Stomach (tissue), 19 donors: ENCODE measurements at places on chromosomes 12 and 14. TPM values are rescaled to one million over a fixed set of nuclear protein-coding genes. Genes with fewer than 3 reads are reported as not detected.
A peak's percentile ranks its signal among the peaks of the same experiment; 100 is the strongest.

KRT4 gene
- not detected for total RNA-seq

GPRC5D gene
- not detected for total RNA-seq

CLEC4A gene
- total RNA-seq: not detected

RNF41 gene
- 29.4 TPM for total RNA-seq

POLE2 gene
- total RNA-seq: 17.1 TPM

GRCh38 chr12:124624823-124625222 is 57.4 kb upstream of the NCOR2 start:
- no peak overlapping the region for H3K4me3 ChIP-seq
- DNase-seq: no peak
- H3K36me3 ChIP-seq: no peaks in the 10 kb centered on the region
- H3K27ac ChIP-seq: no peak overlapping the region
- H3K27me3 ChIP-seq: no peaks in the 10 kb centered on the region

- H3K27ac ChIP-seq: peak overlapping the region; percentile 80
- peaks cover 13% of the 10 kb centered on the region for H3K4me1 ChIP-seq
- H3K36me3 ChIP-seq: no peaks in the 10 kb centered on the region
Measured at GRCh38 chr12:2960390-2960956, 1.3 kb downstream of the TEAD4 start.

- H3K4me3 ChIP-seq: no peak overlapping the region
- no peak overlapping the region for H3K27ac ChIP-seq
- H3K27me3 ChIP-seq: no peaks in the 10 kb centered on the region
- DNase-seq: no peak
Measured at GRCh38 chr14:79438696-79439342, 772.5 kb downstream of the DIO2 start.

DNA sequence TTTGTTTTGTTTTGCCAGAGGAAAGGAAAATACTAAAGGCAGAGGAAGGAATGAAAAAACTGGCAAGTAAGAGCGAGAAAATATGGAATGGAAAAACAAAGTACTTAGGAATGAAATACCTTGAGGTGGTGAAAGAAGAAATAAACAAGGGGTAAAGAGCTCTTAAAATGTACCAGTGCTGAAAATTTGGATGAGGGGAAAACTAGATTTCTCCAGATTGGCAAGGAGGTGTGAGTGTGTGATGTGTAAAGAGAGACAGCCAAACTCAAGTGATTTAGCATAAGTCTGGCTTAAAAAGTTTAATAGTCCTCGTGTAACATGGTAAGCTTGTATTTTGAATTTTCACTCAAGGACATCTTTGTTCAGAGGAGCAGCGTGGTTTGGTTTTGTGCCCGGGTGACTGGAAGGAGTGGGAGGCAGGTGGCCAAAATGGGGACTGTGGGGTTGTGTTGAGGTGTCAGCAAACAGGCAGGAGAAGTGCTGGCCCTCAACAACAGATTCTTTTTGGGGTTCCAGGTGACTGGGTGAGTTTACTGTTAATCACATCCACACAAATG is 102.7 kb downstream of the DACT1 start:
- H3K4me1 ChIP-seq: no peaks in the 10 kb centered on the region
- no peaks in the 10 kb centered on the region for H3K27me3 ChIP-seq
- no peak overlapping the region for H3K27ac ChIP-seq
- no peak overlapping the region for H3K4me3 ChIP-seq
- DNase-seq: no peak

- H3K4me3 ChIP-seq: no peak overlapping the region
- no peaks in the 10 kb centered on the region for H3K36me3 ChIP-seq
- no peak overlapping the region for H3K27ac ChIP-seq
- DNase-seq: no peak
- no peaks in the 10 kb centered on the region for H3K27me3 ChIP-seq
- H3K4me1 ChIP-seq: no peaks in the 10 kb centered on the region
Measured at GRCh38 chr14:83470959-83471695, 1937.5 kb upstream of the SEL1L start.

LAG3 gene
- 2.3 TPM for total RNA-seq

DNA sequence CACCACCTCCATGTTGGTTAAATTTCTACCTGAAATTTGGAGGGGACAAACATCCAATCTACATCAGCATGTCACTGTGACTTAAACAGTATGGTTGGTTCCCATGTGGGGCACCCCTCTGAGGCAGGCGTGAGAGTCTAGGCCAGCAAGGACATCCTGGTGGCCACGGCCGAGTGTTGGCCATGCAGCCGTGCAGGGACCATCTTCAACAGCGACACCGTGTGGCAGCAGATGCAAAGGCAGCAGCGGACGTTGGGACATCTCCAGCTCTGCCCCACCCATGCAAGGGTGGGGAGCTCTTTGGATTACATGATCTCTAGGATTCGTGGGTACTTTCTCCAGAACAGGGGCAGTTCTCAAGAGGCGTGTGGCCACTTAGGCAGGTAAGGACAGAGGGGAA is 49.8 kb downstream of the NOC4L start:
- no peak overlapping the region for H3K4me3 ChIP-seq
- H3K27ac ChIP-seq: no peak overlapping the region
- no peaks in the 10 kb centered on the region for H3K36me3 ChIP-seq
- H3K4me1 ChIP-seq: peaks cover 15% of the 10 kb centered on the region
- H3K27me3 ChIP-seq: no peaks in the 10 kb centered on the region
- DNase-seq: no peak

GRCh38 chr12:79826267-79827128 is 108.4 kb downstream of the PPP1R12A start:
- no peak for DNase-seq
- H3K27ac ChIP-seq: no peak overlapping the region
- no peaks in the 10 kb centered on the region for H3K27me3 ChIP-seq
- H3K36me3 ChIP-seq: peaks cover 7% of the 10 kb centered on the region
- H3K4me3 ChIP-seq: no peak overlapping the region

DNA sequence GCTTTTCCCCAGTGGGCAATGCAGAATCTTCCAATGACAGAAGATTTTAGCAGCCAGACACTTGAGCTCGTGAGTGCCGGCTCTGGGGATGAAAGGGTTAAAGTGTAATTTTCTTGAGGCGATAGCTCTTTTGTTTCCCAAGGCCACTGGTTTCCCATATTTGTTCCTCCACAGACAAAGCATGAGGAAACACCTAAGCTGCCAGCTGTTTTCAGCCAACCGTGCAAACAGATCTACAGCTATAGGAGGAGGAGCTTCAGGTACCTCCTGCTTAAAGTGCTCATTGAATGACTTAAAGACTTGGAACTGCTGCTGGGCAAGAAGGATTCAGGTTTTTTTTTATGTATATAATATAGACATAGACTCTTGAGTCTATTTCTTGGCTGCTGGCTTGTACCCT is 1311.5 kb downstream of the TMEM121 start:
- no peak for DNase-seq
- H3K27me3 ChIP-seq: peaks cover 6% of the 10 kb centered on the region
- no peak overlapping the region for H3K27ac ChIP-seq

PRIMA1 gene
- 4.8 TPM for total RNA-seq

- H3K4me3 ChIP-seq: no peak overlapping the region
- H3K27me3 ChIP-seq: no peaks in the 10 kb centered on the region
- peaks cover 50% of the 10 kb centered on the region for H3K4me1 ChIP-seq
- H3K36me3 ChIP-seq: no peaks in the 10 kb centered on the region
- DNase-seq: no peak
- peak overlapping the region; percentile 55 for H3K27ac ChIP-seq
Measured at GRCh38 chr12:104494793-104495158, 38.0 kb downstream of the CHST11 start.

GRCh38 chr14:47226877-47227520 is 448.4 kb downstream of the MDGA2 start:
- H3K4me3 ChIP-seq: no peak overlapping the region
- no peaks in the 10 kb centered on the region for H3K27me3 ChIP-seq
- H3K4me1 ChIP-seq: no peaks in the 10 kb centered on the region
- H3K27ac ChIP-seq: no peak overlapping the region
- H3K36me3 ChIP-seq: no peaks in the 10 kb centered on the region
- DNase-seq: peak; percentile 7

GRCh38 chr14:68441542-68441941 is 351.3 kb downstream of the ZFP36L1 start:
- no peak overlapping the region for H3K27ac ChIP-seq
- DNase-seq: no peak
- no peaks in the 10 kb centered on the region for H3K27me3 ChIP-seq

DNA sequence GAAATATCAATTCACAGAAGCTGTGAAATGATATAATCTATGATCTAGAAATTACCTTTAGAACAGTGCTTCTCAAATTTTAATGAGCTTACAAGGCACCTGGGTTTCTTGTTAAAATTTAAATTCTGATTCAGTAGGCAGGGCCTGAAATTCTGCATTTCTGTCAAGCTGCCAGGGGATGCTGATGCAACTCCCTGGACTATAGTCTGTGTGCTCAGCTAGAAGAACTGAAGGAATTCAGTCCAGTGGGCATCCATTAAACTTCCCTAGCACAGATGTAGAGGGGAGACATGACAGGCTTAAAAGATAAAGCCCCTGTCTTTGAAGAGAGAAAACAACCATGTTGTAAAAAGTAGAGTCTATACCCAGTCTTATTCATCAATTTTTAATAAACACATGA is 441.8 kb downstream of the TMTC2 start:
- no peaks in the 10 kb centered on the region for H3K4me1 ChIP-seq
- no peak for DNase-seq
- no peak overlapping the region for H3K27ac ChIP-seq

JAG2 gene
- total RNA-seq: 8.0 TPM

FAM161B gene
- total RNA-seq: not detected

DNA sequence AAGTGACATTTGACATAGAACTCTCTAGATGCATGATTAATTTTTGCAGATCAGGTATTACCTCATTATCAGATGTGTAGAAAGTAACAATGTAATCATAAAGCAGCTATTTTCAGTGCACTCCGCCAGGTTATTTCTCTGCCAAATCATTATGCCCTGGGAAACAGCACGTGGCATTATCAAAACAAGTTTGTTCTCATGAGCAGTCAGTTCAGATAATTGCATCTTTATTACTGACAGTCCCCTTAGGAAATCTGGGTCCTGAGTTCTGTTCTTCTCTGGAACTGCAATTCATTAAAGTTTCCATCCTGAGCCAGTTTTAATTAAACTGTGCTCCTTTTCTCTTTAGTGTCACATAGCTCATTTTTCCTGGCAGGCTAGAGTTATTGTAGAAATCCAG is 94.7 kb upstream of the KRR1 start:
- no peak overlapping the region for H3K27ac ChIP-seq
- H3K4me3 ChIP-seq: no peak overlapping the region
- H3K4me1 ChIP-seq: peaks cover 6% of the 10 kb centered on the region
- no peak for DNase-seq

SNRPF gene
- 22.4 TPM for total RNA-seq

DNA sequence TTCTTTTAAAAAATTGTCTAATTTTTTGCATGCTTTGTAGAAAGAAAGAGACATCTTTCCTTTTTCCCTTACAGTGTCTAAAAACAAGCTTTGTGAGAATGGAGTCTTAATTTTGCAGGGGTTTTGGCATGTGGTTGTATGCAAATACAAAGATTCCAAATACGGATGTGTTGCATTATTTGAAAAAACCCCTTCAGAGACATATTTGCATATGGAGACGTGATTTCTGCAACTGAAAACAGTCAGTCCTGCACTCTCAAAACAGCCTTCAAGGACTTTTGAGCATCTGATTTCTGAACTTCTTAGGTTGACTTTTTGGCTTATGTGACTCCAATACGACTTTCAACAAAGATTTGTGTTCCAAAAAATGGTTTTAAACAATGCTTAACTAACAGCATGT is 7.8 kb downstream of the IRAK3 start:
- H3K36me3 ChIP-seq: no peaks in the 10 kb centered on the region
- no peak overlapping the region for H3K4me3 ChIP-seq
- no peaks in the 10 kb centered on the region for H3K27me3 ChIP-seq
- no peak for DNase-seq

GSG1 gene
- not detected for total RNA-seq

NANOG gene
- total RNA-seq: not detected

- no peak overlapping the region for H3K4me3 ChIP-seq
- no peaks in the 10 kb centered on the region for H3K4me1 ChIP-seq
- no peak overlapping the region for H3K27ac ChIP-seq
- H3K27me3 ChIP-seq: no peaks in the 10 kb centered on the region
- H3K36me3 ChIP-seq: no peaks in the 10 kb centered on the region
Measured at GRCh38 chr14:98868866-98869265, 403.1 kb downstream of the BCL11B start.

GRCh38 chr14:22547313-22547947 is 41.6 kb downstream of the DAD1 start:
- no peaks in the 10 kb centered on the region for H3K27me3 ChIP-seq
- H3K27ac ChIP-seq: peak overlapping the region; percentile 49
- H3K36me3 ChIP-seq: no peaks in the 10 kb centered on the region
- no peak for DNase-seq
